ENCODE measurements at places on chromosomes 16 and 17.

GRCh38 chr17:56815711-56816110 is 18.0 kb downstream of the C17orf67 start:
- DNase-seq: peak; percentile 45

DNA sequence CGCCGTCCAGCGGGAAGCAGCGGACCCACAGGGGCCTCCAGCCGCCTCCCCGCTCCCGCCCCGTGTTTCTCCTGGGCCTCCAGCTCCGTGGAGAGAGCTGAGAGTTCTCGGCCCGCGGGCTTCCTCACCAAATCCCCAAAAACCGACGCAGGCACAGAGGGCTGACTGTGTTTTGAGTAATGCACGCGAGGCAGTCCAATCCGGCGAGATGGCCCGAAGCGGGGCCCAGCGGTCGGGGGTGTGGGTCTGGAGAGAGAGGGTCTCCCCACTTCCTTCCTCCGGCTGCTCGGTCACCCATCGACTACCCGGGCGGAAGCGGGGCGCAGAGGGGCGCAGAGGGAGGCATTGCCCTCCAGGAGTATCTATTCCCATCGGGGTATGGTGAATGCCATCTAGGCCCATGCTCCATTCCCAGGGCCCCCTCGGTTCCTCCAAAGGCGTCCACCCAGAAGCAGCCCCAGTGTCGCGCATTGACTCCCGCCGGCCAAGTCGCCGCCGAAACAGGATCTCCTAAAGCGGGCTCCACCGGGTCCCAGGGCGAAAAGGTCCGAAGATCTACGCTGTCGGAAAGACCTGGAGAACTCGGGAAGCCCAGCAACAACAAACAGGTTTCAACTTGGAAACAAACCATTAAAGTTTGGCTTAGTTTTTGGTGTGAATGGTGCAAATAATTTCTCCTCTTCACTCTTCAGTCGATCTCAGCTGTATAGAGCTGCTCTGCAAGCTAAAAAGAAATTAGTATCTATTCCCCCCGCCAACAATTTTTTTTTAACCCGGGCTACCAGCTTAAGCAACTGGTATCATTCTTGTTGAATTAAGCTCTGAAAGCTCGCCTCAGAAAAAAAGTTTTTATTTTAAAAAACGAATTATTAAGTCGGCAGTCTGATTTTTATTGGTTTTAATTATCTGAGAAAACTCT is 19.2 kb upstream of the HOXB13 start:
- DNase-seq: no peak

DNA sequence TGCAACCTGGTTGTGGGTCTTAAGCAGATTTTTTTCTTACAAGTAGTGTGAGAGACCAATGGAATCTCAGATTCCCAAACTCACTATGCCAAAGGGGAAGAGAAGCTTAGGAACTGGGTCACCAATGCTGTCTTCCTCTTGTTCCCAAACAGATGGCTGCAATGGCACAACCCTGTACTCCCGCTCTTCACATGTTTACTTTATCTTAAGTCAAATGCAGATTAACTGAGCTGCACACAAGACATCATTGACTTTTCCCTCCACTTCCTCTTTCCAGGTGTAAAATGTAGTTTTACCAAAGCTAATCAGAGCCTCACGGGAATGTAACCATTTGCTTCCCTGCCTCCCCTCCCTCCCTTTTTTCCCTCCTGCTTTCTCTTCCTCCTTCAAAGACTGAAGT is 14.4 kb upstream of the CD300E start:
- no peak for DNase-seq

- no peak for DNase-seq
Measured at GRCh38 chr17:4116516-4116915, 26.3 kb downstream of the ZZEF1 start.

DNA sequence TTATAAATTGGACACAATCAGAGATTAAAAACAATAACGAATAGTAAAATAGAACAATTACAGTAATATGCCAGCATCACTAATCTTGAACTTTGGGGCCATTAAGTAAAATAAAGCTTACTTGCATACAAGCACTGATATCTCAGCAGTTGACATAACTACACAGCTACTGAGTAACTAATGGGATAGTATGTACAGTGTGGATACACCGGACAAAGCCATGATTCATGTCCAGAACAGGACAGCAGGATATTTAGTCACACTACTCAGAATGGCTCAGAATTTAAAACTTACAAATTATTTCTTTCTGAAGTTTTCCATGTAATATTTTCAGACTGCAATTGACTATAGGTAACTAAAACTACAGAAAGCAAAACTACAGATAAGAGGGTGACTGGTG is 427.5 kb downstream of the CDH13 start:
- no peak for DNase-seq
